ENCODE measurements at places on chromosomes 1 and 21. TPM values are rescaled to one million over a fixed set of nuclear protein-coding genes. Genes with fewer than 3 reads are reported as not detected.
A peak's percentile ranks its signal among the peaks of the same experiment; 100 is the strongest.

The CD5L gene
- not detected for total RNA-seq

DNA sequence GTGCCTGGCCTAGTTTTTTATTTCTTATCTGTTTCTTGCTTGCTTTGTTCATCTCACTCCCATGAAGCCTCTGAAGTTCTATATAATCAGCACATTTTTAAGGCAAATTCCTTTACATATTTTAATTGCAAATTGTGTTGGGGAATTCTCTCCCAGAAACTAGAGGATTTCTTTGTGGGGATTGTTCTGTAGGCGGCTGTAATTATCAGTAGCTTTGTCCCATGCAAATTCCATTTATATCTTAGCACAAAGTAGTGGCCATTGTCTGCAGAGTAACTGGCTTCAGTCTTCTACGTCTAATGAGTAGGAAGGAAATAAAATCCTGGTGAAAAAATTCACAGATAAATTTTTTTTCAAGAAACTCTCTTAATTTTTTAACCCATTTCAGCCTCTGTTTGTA is 35.7 kb downstream of the CLEC20A start:
- no peak for DNase-seq

DNA sequence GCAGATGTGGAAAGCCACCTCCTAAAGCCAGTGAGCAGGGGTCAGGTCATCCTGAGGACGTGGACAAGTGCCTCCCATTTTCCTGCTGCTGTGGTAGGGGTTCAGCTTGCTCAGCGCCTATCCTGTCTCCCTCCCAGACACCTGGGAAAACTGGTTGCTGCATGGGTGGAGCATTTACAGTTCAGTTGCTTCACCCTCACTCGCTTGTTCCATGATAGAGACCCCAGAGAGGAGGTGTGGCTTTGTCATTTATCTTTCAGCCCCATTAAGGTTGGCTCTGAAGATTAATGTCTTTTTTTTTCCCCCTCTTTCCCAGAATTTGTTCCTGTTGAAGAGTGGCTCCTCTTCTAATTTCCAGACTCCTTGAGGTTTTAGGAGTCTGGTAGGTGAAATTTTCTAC is 9.2 kb downstream of the VANGL1 start:
- no peak for DNase-seq

- DNase-seq, result no peak
These were observed 26.0 kb downstream of the S1PR1 start for GRCh38 chr1:101262630-101263348.

GRCh38 chr1:24349891-24350290 is 30.7 kb downstream of the GRHL3 start:
- no peak for DNase-seq

The KCNK1 gene
- 1.4 TPM for total RNA-seq

The ADORA1 gene
- not detected for total RNA-seq

- no peak for DNase-seq
These were observed 21.1 kb downstream of the ROR1 start for GRCh38 chr1:63794939-63795378.

GRCh38 chr1:230067871-230068620 is 1.0 kb downstream of the GALNT2 start:
- DNase-seq, result peak; percentile 29

GRCh38 chr1:15525050-15526020 is 1.3 kb upstream of the DNAJC16 start:
- no peak for DNase-seq

DNA sequence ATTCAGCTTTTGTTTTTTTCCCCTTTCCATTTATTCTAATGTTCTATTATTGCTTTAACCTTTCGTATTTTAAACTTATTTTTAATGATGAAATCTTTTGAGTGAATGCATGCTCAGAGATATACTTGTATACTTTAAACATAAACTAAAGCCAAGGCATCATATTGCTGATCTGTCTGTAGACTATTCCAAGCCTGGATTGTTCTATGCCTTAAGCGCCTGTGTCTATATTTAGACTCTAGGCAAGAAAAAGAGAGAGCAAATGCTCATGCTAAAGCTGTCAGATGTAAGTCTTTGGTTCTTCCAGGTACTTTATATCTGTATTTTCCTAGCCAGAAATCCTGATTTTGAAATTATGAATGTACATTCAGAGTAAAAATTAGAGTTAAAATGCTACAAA is 14.4 kb downstream of the SH3GLB1 start:
- no peak for DNase-seq

DNA sequence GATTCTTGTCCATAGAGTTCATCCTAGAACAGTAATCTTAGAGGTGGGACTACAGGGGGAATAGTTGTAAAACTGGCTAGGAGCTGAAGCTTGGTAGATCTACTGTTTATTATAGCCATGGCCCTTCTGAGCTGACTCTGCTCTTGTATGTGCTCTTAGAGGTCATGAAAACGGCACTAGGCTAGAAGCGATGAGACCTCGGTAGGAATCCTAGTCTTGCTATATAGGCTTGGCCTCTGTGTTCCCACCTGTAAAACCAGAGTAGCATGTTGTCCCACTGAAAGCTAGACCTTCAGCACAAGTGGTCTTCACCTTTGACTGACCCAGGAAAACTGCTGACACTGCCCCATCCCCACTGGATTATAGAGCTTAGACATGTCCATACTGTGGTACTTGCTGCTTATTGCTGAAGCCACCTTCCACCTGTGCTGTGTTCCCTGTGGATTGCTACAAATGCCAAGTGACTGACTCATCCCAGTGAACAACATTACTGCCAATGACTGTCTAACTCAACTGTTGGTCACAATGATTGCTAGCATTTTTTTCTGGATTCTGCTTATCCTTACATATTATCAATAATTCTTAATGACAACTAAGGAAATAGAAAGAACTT is 23.0 kb upstream of the PIGC start:
- no peak for DNase-seq

DNA sequence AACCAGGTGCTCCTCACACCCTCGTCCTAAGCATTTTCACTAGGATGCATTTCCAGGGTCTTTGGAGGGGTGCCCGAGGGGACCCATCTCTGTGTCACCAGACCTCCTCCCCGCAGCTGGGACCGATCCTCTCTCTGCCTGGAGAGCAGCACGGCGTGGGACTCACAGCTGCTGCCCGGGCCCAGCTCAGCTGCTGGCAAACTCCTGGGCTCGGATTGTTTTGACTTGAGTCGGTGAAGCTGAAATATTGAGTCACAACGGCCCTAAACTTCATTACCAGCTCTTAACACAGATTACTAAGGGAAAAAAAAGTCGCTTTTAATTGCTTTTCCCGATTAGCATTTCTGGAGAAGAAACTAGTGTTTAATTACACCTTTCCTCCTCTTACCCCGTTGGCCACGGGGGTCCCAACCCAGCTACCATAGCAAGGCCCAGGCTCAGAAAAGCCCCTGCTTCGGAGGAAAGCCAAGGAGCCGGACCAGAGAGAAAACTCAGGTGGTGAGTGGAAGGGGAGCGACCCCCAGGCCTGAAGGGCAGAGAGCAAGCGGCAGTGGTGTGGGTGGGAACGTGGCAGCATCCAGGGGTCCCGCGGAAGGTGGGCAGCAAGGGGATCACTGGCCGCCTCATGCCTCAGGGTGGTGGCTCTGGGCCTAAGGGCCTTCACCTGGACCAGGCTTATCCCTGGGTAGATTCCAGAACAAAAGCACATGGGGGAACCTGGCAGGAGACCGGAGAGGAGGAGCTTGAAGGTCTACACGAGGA is 41.7 kb downstream of the CASZ1 start:
- DNase-seq, result no peak

DNA sequence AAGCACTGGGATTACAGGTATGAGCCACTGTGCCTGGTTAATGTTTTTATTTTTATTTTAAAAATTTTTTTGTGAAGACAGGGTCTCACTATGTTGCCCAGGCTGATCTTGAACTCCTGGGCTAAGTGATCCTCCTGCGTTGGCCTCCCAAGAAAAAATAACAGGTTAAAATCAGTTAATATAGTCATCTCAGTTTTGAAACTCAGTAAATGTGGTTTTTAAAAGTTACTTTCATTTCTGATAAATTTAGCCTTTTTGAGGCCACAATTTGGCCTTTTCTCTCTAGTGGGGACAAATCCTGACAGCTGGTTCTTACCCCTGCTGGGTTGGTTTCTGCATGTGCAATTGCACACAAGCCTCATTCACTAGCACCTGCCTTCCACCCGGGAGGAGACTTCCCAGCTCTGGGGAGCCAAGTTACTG is 13.3 kb downstream of the PMF1 start:
- DNase-seq, result no peak

- DNase-seq, result no peak
These were observed 593 bp upstream of the DNAJC16 start for GRCh38 chr1:15526021-15526489.

- DNase-seq, result no peak
These were observed 517.2 kb upstream of the NR5A2 start for GRCh38 chr1:199510314-199510713.

DNA sequence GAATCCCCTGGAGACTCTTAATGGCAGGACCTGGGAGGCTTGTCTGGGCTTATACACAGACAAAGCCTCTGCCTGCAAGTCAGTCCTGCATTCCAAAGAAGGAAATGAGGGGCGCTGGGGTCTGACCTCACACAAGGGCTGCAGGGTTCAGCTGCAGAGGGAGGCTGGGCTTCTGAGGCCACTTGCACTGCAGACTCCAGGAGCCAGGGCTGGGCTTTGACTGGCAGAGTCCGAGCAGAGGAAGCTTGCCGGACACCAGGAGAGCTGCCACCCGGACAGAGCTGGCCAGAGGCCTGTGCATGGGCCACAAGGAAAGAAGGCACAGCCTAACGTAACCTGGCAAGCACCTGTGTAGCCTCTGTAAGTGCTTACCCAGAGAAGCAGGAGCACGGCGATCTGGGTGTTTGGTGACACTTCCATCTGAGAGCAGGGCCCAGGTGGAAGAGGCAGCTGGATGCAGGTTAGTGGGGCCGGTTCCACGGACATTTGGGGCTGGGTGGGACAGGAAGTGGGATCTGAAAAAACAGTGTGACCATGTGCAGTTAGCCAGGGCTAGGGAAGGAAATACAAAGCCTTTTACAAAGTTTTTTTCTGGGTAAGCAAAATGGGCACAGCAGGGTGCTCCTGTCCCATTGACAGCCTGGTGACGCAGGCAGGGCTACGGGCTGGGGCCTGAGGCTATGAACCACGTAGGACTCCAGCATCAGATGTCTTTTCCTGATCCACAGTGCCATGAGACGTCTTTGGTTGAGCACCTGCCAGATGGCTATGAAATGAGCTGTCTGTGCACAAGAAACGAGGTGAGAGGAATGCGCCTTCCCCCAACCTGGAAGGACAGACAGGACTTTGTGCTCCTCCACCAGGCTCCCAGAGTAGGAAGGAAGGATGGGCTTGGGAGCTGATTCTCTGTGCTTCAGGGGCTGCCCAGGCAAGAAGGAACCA is 37.3 kb upstream of the LBR start:
- no peak for DNase-seq

DNA sequence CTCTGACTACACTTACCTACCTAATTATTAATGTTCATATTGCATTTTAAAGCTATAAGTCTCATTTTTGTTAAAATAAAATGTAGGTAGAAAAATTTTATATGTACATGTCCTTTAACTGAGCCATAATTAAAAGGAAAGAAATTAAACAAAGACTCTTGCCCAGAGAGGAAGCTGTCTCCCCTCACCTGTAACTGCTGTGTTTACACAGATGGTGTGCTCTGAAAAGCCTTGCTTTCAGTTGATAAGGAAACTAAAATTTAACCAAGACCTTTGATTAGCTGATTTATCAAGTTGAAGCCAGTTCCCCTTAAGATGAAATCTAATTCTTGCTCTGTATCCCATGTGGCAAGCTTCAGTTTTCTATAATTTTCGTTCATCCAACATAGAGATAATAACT is 213.5 kb downstream of the LYPLAL1 start:
- DNase-seq, result no peak

The AKNAD1 gene
- total RNA-seq, result not detected

The CLDN8 gene
- total RNA-seq, result not detected

The JAM2 gene
- 1.4 TPM for total RNA-seq

The BRDT gene
- total RNA-seq, result not detected

DNA sequence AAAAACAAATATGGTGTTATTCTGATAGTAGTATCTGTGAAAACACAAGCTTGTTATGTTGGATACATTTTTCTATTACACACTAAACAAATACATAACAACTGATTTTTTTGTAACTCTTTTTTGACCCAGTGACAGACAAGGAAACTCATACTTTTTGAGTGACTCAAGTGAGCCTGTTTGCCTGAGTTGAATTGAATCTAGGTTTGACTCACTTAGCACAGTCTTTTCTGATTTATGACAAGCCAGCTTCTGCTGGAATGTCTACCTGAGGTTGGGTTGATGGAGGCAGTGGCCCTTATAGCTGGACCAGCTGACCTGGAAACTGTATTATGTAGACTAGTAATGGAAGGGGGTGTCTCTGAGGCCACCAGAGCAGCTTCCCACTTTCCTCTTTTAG is 4.2 kb upstream of the CLCA4 start:
- no peak for DNase-seq

DNA sequence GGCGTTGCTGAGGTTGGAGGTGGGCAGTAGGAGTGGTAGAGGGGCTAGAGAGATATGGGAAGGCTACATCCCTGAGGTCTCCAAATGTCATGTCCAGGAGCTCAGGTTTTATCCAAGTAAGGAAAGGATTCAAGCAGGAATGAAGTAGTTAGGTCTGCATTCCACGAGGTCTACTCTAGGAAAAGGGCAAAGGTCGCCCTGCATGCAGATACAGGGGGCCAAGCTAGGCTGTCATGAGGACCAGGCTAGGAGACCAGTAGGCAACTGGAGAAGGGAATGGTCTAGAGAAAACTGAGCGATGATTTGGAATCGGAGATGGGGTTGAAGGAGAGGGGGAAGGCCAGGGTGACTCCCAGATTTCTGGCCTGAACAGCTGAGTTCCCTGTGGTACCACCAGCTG is 48.7 kb downstream of the IRF2BP2 start:
- DNase-seq, result no peak

GRCh38 chr1:95094923-95095322 is 22.2 kb upstream of the ALG14 start:
- DNase-seq, result no peak

- DNase-seq, result peak; percentile 61
These were observed 437 bp upstream of the HSPG2 start for GRCh38 chr1:21937372-21938121.

DNA sequence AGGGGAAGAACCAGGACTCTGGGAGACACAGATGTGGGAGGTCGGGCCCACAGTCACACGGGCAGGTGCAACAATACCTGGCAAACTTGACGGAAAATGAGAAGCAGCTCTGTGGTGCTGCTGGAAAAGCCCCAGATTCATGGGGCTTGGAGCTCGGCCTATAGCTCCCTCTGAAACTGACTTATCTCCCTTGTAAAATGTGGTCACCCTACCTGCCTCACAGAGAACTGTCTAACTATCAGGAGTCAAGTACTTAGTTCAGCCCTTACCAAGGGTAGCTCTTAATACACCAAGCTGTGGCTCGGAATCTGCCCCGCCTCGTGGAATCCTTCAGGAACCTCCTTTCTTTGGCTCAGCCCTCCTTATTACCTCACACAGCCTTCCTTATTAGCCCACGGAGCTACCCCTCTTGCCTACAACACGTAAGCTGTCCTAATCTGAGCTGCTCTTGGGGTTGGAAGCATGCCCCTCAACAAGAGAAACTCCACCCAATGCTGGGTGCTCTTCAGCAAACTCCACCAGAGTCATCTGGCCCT is 68.9 kb downstream of the MRPL37 start:
- DNase-seq, result no peak

- peak; percentile 91 for DNase-seq
These were observed 1.7 kb downstream of the LRP8 start for GRCh38 chr1:53326088-53326597.

Measured in CD8-positive, alpha-beta memory T cell (primary cell).